ENCODE measurements at places on chromosomes 12 and 14.
A peak's percentile ranks its signal among the peaks of the same experiment; 100 is the strongest.

GRCh38 chr12:2341051-2341751 lies 288.4 kb downstream of the CACNA1C start:
- peak; percentile 66 for DNase-seq

DNA sequence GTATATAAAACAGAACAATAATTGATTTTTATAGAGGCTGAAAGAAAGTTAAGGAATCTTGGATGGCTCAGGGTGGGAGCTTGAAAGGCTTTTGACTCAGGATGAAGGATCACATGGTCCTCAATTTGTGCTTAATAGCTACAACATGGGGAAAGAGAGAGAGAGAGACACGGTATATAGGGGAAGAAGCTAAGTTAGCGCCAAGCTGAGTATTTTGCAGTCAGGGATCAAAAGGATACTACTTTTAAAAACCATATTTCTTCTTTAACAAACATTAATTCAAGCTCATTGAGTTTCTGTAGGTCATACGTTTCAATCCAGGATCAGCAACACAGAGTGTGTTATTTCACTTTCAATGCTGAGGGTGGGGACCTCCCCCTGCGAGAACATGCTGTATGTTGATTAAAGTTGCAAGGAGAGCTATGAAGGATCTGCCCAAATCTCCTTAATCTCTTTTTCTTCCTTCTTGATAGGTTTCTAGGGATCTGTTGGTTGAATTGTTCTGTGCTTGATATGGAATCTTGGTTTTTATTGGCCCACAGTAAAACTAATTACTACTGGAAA lies 133.1 kb upstream of the NUDT4 start:
- DNase-seq, result no peak

GRCh38 chr14:37869633-37870032 lies 274.2 kb downstream of the TTC6 start:
- no peak for DNase-seq

GRCh38 chr12:18797604-18798003 lies 59.7 kb downstream of the CAPZA3 start:
- DNase-seq, result no peak

- no peak for DNase-seq
Observed at GRCh38 chr12:130831246-130831645, 7.8 kb downstream of the STX2 start.

- DNase-seq, result no peak
Observed at GRCh38 chr14:61229981-61230380, 51.2 kb downstream of the TMEM30B start.

- peak; percentile 6 for DNase-seq
Observed at GRCh38 chr12:107277855-107278254, 184.5 kb upstream of the CRY1 start.

DNA sequence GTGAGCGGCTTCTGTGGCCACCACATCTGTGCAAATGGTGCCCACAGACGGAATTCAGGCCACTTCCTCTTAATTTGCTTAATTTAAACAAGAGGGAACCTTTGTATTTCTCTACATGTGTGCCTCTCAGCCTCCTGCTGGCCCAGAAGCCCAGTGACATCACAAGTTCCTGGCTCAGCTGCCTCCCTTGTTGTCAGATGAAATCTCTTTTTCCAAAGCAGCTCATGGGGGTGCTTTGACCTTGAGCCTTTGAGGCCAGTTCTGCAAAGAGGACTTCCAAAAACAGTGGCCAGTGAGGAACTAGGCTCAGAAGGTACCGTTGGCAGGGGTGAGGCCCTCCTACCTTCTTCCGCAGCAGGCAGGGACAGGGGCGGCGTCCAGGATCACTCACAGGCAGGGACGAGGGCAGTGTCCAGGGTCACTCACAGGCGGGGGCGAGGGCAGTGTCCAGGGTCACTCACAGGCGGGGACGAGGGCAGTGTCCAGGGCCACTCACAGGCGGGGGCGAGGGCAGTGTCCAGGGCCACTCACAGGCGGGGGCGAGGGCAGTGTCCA lies 35.0 kb upstream of the GALNT9 start:
- no peak for DNase-seq

DNA sequence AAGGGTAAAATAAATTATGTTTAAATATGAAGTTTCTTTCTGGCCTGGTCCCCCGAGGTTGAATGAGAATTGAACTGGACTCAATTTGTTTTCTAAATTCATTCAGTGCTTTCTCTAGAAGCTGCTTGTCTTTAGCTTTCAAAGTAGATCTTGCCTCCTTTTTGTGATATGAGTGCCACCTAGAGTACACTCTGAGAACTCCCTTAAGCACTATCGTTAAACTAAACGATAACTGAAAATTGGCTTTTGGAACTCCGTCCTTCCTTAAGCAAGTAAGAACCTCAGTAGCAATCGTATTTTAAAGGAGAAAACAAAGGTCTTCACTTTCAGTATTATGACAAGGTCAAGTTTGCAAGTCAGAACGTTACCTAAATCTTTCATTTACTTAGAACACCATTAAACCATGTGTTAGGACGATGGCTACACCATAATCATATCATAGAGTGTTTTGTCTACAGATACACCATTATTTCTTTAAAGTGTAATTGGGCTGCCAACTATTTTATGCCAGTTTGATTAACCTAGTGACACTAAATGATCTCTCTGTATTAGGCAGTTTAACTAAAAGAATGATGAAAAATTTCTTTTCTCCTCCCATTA lies 364.8 kb downstream of the SNAPC1 start:
- peak; percentile 36 for DNase-seq

- DNase-seq, result no peak
Observed at GRCh38 chr12:132448463-132448820, 41.5 kb upstream of the FBRSL1 start.

GRCh38 chr14:72633551-72633950 lies 260.4 kb downstream of the DPF3 start:
- peak; percentile 20 for DNase-seq

- peak; percentile 4 for DNase-seq
Observed at GRCh38 chr12:66196806-66197205, 7.8 kb downstream of the IRAK3 start.

DNA sequence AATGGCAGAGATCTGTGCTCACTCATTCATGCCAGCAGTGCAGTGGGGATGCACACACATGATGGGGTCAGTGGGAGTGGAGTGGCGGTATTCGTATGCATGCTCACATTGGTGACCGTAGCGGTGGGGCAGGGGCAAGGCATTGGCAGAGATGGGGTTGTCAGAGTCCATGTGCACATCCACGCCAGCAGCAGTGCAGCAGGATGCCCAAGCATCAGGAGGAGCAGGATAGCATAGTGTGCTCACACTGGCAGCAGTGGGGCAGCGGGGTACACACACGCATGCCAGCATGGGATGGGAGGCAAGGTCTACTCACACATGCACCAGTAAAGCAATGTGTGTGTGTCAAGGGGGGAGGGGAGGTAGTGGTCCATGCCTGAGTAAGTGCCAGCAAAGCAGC lies 89.4 kb upstream of the GARIN6 start:
- DNase-seq, result no peak

DNA sequence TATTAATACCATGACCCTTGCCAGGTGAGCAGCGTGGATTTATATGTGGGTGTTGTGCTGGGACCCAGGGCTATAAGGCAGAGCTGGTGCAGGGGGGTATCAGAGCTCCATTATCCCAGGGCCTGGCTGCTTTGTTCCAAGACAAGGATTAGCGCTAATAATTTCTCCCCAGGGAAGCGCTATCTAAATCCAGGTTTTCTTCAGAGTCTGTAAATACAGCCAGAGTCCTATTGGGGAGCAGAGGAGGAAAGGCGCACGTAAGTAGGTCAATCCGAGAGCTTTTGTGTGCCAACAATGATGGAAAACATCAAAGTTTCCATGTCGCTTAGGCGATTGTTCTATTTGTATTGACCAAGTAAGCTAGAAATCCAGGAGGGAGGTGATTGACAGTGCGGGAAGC lies 1009.7 kb downstream of the VRK1 start:
- DNase-seq, result no peak

DNA sequence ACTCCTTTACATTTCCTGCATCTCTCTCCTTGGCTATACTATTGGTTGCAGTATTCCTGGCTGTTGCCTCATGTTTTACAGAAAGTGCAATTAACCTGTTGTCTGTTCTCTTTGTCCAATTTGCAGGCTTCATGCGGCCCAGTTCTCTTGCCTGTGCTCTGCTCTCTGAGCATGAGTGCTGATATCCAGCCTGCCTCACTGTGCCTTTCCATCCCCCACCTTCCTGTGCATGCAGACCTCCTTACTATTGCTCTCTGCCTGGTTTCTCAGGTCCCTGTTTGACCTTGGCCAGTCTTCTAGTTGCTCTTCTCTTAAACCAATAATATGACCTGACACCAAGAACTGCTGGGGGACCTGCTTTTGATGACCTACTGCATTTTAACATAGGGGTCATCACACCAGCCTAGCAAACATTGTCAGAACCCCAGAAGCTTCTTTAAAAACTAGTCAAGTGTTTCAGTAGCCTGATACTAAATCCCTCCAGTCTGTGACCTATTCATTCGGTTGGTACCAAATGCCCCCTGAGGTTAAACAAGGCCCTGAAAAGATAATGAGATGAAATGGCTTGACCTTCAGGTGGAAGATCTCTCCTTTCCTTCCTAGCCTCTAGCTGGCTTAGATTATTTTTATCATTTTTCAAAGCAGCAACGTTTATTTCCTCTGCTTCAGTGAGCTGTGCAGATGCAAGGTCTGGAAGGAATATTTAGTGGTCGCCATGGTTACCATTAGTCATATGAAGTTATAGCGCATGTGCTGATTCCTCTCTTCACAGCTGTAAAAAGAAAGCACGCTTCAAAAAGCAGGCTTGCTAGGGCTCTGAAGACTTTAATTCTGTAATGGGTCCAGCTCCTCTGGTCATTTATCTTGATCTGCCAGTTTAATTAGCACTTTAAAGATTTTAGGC lies 216.5 kb downstream of the PHLDA1 start:
- peak; percentile 97 for DNase-seq

DNA sequence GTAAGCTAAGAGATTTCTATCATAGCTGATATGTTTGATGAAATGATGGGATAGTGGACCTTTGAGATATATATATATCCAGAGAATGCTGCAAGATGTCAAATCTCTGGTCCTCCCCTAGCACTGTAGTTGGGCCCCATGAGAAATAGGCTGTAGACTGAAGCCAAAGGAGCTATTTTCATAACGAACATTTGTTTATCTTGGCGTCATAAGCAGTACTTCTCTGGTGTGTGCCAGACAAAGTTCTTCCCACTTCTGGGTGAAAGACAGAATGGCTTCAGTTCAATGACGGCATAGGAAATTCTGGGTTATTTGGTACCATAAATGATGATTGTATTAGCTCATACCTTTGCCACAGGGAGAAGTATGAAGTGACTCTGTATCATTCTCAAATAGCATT lies 534.3 kb downstream of the SOX5 start:
- no peak for DNase-seq

All from fibroblast of gingiva (primary cell).